ENCODE measurements at places on chromosomes 7 and 10.

DNA sequence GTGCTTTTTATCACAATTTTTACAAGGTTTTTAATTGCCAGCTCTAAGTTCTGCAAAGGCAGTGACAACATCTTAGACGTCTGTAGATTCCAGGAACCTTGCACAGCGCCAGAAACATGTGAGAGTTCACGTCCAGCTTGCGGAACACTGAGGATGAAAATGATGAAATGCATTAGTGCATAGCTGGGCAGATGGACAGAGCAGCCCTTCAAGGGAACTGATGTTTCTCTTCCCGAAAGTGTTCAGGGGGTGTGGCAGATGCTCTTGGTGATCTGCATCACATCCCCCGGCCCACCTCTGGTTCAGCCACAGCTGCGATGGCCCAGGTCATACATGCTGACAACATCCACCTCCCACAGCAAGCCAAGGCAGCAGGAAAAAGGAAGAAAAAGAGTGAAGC lies 40.9 kb downstream of the ITIH5 start:
- DNase-seq = no peak

- no peak for DNase-seq
These were observed at the start of gene PHKG1 for GRCh38 chr7:56092789-56093531. PHKG1 (minus strand) TSS chr7:56092952; CDS start chr7:56088941, 4,011 bp downstream.

GRCh38 chr10:60732807-60733516 lies 45.3 kb upstream of the CDK1 start:
- DNase-seq = peak; percentile 55

GRCh38 chr7:74129887-74130286 lies 44.3 kb upstream of the EIF4H start:
- no peak for DNase-seq

- no peak for DNase-seq
These were observed 1216.5 kb downstream of the SORCS3 start for GRCh38 chr10:105857268-105858264.

DNA sequence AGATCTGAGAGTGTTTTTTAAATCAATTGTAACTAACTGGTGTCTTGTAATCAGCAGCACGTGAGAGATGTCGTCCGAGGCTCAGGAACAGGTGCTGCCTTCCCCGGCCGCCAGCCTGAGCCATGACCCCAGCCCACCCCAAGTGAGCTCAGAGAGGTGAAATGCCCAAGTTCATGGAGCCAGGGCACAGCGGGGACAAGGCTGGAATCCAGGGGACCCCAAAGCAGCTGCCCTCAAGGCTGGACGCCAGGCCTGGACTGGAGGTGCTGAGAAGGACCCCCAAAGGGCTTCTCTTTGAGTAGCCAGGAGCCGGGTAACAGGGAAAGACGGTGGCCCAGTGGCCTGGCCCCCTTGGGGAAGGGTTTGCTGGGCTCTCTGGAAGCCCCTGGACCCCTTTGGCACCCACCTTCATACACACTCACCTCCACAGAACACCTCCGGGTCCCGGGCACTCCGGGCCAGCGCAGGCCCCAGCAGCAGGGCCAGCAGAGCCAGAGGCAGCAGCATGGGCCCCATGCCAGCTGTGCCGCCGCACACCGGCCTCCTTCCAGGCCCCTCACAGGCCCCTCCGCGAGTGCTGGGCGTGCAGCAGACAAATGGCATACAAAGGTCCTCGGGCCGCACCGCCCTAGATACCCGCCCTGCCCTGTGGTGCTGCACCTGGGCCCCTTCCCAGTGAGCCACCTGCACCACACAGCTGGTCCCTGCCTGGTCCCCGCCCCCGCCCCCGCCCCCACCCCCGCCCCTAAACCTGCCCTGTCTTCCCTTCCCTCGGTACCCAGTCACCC lies 24.0 kb upstream of the CNPY1 start:
- no peak for DNase-seq
